Endothelial cell of umbilical vein (primary cell): ENCODE measurements at places on chromosomes 13 and 19.

DNA sequence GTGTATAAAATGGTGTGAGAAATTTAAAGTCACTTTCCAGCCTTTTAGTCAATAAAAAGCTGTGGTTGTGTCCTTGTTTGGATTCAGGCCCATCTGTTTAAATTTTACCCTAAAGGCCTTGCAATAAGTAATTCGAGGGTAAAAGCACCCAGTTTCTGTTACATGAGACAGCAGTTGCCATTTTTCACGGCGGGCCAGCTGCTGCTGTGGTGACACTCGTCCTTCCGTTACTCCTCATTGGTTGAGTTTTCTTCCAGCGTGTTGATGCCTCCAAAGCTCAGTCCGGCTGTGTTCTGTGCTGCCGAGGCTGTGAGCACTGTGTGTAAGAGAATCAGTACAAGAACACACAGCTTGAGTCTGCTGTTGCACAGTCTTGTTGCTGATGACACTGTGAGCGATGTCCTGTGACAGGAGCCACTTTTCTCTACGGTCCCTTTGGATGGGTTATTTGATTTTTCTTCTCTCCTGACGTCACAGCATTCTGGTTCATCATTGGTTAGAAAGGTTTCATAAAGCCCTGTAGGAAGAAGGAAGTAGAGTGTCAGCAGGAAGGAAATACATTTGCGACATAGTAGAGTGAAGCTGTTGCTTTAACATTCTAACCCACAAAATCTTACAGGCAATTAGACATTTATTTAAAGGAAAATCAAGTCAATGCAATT lies 602.5 kb upstream of the ARGLU1 start:
- DNase-seq, result no peak

GRCh38 chr19:4678881-4679790 lies 9.0 kb upstream of the MYDGF start:
- DNase-seq, result peak; percentile 40

DNA sequence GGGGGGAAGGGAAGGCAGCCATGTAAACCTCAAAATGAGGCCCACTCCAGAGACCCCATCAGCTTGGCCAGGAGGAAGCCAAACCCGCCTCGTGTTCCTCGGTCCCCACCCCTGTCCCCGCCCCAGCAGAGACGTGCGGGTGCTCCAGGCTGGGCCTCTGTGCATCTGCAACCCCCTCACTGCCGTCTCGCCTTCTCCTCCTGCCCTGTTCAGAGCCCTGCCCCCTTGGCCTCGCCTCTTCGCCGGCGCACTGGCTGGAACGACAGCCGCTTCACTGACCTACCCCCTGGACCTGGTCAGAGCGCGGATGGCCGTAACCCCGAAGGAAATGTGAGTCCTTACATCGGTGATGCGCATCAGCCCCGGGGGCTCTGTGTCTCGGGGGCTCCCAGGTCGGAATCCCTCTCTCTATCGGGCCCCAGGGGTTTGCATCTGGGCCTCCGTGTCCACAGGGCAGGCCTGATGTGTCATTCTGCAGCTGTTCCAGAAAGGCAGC lies 32.2 kb downstream of the TMEM161A start:
- no peak for DNase-seq

- DNase-seq, result no peak
These were observed 13.7 kb upstream of the TLE2 start for GRCh38 chr19:3042621-3043267.

DNA sequence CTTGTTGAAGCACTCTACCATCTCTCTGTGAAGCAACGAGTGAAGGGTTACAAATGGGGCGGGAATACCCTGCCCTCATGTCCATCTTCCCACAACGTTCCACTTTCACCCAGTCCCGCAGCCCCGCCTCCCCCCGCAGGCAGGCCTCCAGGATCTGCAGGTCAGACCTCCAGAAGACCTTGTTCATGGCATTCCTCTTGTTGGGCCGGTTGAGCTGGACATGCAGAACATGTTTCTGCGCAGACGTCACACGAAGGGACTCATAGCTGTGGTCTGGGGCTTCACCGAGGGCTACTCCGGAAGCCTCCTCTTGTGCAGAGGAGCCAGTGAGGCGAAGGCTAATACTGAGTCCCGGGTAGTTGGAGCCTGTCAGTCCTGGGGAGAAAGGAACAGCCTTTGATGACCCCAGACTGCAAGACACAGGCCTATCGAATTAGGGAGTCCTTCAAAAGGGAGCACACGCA lies 420 bp downstream of the ECH1 start:
- peak; percentile 64 for DNase-seq

GRCh38 chr19:28224441-28224840 lies 988.5 kb downstream of the UQCRFS1 start:
- no peak for DNase-seq

DNA sequence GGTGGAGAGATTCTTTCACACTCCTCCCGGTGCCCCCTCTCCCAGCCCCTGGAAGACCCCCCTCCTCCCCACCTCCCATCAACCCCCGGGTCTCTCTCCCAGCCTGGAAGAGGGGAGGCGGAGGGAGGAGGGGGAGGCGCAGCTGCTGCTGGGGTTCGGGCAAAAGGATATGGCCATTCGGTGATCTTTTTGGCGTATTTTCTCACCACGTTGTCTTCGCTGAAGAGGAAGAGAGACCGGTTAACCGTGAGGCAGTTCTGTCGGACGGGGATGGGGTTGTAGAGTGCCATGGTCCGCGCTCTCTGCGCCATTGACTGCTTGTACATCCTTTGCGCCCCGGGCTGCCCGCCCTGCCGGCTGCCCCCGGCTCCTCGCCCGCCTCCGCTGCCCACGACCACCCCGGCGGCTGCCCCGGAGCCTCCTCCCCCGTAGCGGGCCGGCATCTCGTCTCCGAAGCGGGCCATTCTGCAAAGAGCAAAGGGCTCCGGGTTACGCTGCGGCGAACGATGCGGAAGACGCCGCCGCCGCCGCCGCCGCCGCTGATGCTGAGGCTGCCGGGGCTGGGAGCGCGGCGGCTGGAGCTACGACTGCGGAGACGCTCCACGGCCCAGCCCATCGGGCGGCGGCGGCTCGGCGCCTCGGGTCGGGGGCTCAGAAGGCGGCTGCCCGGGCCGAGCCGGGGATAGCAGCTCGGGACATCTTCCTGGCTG lies 363 bp downstream of the CACNA1A start:
- DNase-seq, result no peak
